ENCODE measurements at places on chromosomes 3 and 15.

DNA sequence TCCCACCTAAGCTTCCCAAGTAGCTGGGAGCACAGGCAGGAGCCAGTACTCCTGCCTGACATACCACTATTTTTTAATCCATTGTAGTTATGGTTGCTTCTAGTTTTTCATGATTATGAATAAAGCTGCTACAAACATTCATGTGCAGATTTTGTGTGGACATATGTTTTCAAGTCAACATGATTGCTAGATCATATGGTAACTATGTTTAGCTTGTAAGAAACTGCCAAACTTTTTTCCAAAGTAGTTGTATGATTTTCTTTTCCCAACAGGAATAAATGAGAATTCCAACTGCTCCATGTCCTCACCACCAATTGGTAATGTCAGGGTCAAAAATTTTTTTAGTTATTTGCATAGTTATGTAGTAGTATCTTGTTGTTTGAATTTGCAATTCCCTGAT lies 136.8 kb upstream of the THRB start:
- DNase-seq, result no peak

GRCh38 chr15:72995849-72996248 lies 56.4 kb upstream of the NEO1 start:
- no peak for DNase-seq

- no peak for DNase-seq
Observed at GRCh38 chr15:98703126-98703685, 54.9 kb downstream of the IGF1R start.

DNA sequence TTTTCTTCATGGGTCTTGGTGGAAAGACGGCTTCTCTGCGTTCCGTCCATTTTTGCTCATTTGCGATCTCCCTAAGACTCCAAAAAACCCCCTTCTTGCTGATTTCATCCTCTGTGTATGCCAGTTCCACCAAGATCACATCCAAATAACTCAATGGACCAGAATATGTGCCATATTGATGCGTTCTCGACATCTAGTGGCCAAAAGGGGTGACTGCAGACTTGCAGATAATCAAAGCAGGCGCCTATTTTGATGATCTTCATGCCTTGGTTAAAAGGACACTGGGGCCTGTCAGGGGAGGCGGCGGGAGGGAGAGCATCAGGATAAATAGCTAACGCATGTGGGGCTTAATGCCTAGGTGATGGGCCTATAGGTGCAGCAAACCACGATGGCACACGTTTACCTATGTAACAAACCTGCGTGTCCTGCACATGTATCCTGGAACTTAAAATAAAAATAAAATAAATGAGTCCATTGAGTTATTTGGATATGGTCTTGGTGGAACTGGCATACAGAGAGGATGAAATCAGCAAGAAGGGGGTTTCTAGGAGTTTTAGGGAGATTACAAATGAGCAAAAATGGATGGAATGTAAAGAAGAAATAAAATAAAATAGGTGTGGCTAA lies 104.2 kb upstream of the RAD18 start:
- DNase-seq, result no peak

GRCh38 chr3:89217148-89217685 lies 109.8 kb downstream of the EPHA3 start:
- DNase-seq, result no peak

DNA sequence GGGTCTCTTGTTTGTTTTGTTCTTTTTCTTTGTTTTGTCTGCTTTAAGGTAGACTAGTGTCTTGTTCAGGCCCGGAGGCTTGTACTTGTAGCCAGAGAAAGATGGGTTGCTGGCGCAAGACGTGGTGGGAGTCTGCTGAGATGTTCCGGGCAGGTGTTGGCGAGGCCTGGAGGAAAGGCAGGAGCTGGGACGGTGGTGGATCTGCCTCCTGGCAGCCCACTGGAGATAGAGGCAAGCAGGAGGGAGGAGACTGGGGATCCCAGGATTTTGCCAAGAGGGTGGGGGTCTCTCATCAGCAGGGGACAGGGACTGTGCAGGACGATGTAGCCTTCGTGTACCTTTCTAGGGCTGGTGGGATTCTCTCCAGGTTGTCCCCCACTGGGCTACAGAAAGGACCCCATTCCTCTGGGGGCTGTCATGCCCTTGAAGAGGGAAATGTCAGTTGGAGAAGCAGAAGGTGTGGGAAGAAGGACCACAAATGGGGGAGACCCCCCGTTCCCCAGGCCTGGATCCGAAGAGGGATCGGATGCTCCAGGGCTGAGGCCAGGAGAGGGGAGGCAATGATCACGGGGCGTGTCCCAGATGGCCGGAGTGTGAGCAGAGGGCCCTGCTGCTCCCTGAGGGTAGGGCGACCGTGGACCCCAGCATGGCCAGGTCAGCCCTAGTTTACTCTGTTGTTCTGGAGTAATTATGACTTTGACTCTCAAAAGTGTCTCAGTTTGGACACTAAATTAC lies 7.0 kb downstream of the CHAC1 start:
- no peak for DNase-seq

DNA sequence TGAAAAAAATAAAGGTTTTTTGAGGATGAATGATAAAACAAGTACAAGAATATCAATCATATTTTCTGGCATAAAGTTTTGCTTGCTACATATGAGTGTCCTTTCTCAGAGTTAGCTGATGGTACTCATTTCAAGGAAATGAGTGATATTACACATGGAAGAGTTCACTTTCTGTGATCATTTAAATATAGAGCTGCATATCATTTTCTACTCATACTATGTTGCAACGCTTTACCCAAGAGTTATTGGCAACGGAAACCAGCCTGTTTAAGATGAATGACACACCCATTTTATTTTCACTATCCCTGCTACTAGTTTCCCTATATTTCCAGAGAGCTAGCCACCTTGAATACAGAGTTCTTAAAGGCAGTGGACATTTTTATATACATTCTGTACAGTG lies 35.4 kb upstream of the RBMS3 start:
- no peak for DNase-seq

DNA sequence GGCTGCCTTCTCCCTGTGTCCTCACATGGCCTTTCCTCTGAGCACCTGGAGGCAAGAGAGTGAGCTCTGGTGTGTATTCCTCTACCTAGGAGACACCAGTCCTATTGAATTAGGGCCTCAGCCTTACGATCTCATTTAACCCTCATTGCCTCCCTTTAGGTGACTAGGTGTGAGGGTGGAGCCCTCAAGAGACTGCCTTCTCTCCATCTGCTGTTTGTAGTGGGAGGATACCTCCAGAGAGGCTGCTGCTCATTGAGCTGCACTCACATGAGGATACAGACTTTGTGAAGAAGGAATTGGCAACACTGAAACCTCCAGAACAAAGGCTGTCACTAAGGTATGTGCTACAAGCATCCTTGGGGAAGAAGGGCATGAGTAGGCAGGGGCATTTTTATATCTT lies at the start of gene CCR8:
CCR8 (plus strand) TSS at position 217 of the 400 bp plus-strand sequence. CDS start 2,623 bp downstream, outside the sequence.
- DNase-seq, result no peak

DNA sequence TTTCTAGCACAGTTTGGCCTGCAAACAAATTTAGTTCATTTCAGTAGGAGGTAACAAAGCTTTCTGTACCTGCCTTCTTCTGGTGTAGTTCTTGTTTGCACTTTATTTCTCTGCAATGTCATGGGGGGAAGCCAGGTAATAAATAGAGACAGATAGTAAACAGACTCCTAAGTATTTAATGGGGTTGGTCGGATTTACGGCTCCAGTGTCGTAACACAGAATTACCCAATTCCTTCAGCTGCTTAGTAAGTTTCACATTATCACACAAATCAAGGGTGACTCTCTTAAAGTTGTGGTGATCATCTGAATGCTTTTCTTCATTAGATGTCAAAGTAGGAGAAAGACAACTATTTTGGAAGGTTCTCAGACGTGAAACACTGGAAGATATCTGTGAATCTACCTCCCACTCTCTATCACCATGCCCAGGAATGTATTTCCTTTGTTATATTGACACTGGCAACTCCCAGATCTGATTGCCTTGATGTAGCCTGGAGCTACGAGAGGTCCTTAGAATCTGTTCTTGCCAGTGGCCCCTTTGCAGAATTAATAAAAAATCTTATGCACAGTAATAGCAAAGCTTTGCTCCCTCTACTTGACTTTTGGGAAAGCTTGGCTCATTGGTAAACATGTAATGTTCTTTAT lies 25.0 kb upstream of the TMC3 start:
- no peak for DNase-seq

GRCh38 chr3:82163907-82164520 lies 402.6 kb upstream of the GBE1 start:
- no peak for DNase-seq

DNA sequence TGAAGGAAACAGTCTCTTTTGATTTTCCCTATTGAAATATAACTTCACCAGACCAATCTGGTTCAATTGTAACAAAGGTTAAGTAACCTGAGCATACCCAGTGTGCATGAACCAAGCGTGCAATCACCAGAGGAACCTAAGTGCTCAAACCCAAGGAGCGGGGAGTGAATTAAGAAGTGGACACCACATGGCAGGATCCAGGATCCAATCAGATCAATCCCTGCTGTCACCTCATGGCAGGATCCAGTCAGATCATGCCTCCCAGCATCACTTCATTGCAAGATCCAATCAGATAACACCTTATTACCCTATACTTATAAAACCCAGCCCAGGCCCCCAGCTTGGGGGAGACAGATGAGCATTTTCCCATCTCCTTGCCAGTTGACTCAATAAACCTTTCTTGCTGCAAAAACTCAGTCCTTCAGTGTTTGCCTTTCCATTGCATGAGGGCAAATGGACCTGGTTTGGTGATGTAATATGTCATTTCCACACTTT lies 38.9 kb upstream of the RNU6-1 start:
- no peak for DNase-seq

GRCh38 chr3:100245136-100245535 lies 15.7 kb upstream of the TBC1D23 start:
- DNase-seq, result no peak

DNA sequence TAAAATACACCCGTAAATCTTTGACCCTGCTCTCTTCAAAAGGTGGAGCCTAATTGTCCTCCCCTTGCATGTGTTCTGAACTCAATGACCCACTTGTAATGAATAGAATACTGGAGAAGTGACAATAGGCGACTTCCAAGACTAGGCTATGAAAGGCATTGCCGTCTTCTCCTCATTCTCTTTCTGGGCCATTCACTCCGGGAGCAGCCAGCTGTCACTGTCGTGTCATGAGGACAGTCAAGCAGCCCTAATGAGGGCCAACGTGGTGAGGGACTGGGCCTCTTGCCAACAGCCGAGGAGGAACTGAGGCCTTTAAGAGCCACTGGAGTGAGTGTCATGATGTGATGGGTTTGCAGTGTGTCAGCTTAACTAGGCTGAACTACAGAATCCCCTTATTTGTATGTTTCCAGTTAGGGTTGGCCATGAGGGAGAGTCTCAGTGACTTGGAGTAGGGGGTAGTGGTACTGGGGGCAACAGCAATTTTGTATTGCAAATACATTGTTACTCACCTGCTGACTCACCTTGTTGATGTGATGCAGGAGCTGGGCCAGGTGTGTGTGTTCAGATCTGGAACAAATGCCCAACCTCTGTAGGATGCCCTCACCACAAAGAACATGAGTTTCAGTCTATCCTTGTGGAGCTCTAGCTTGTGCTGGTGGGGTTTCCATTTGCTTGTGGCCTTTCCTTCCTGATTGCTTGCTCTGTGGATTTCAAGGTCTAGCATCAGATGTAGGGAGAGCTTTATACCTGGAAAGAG lies 188.5 kb upstream of the PROK2 start:
- DNase-seq, result no peak

DNA sequence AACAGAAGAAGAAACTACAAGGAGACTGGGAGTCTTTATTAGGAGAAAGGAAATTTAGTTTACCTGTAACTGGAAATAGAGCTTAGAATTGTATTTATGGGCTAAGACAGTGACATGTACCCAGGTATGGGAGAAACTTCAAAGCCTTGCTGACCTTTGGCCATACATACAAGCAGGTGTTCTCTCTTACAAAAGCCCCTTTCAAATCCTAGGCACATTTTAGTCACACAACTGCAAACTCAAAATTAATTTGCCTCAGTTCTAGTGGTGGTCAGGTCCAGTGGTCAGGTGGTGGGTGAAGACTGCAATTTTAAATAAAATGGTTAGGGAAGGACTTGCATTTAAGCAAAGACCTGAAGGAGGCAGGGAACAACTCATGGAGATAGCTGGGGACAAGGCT lies 30.4 kb downstream of the GATM start:
- no peak for DNase-seq

GRCh38 chr3:150429767-150430671 lies 21.9 kb downstream of the TSC22D2 start:
- DNase-seq, result no peak

DNA sequence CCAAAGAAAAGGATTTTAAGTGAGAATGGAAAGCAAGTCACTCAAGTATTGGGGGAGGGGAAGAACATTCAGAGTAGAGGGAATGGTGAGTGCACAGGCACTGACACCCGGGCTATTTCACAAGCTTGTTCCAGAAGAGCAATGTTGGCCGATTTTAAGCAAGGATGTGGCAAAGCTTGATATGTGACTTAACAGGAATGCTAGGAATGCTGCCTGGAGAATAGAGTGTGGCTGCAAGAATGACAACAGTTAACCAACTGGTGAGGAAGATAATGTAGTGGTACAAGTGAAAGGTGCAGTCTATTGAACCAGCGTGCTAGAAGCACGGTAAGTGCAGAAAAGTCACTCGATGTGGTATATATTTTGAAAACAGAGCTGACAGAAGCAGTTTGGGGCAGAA lies 6.2 kb upstream of the CCDC80 start:
- DNase-seq, result no peak

- no peak for DNase-seq
Observed at GRCh38 chr3:45887285-45887684, 942 bp downstream of the CCR9 start.

DNA sequence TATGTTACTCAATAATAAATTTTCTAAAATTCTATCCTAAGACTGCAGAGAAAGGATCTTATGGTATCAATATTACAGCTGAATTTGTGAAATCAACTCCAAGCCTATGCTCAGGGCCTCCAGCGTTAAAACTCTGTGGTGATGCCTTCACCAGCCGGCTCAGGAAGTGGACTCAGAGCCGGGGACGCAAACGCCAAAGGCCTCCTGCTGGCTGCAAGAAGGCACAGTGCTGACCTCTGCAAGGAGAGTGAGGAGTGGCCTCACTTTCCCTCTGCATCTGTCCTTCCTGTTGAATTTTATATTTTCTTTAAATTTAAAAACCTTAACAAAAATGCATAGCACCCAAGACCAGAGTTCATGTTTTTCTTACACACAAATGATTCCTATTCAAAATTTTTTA lies 48.5 kb downstream of the HERC2 start:
- DNase-seq, result no peak

GRCh38 chr15:98304371-98304770 lies 343.9 kb downstream of the ARRDC4 start:
- DNase-seq, result no peak

DNA sequence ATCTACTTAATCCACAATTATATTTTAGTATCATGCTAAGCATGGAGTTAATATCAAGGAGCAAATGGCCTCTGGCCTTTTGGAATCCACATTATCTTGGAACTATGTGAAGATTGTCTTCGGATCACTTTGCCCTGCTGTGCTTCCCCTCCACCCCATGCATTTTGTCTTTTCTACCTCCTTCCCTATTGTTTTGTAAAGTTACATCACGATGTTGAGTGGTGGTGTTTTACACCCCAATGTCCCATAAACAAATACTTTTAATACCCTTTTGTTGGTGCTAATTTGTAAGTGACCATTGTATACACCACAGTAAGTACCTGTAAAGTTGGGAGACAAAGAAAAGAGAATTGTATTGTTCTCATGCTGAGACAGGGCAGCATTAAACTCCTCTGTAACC lies 258.4 kb upstream of the ZNF717 start:
- no peak for DNase-seq

GRCh38 chr3:148901987-148902791 lies 37.1 kb downstream of the CPA3 start:
- DNase-seq, result no peak

- DNase-seq, result no peak
Observed at GRCh38 chr3:41295740-41296139, 96.4 kb downstream of the CTNNB1 start.
